ENCODE measurements at places on chromosomes 7 and 10. TPM values are rescaled to one million over a fixed set of nuclear protein-coding genes. Genes with fewer than 3 reads are reported as not detected.

GRCh38 chr10:87054373-87055295 is 34.5 kb downstream of the FAM25A start:
- DNase-seq, result no peak

DNA sequence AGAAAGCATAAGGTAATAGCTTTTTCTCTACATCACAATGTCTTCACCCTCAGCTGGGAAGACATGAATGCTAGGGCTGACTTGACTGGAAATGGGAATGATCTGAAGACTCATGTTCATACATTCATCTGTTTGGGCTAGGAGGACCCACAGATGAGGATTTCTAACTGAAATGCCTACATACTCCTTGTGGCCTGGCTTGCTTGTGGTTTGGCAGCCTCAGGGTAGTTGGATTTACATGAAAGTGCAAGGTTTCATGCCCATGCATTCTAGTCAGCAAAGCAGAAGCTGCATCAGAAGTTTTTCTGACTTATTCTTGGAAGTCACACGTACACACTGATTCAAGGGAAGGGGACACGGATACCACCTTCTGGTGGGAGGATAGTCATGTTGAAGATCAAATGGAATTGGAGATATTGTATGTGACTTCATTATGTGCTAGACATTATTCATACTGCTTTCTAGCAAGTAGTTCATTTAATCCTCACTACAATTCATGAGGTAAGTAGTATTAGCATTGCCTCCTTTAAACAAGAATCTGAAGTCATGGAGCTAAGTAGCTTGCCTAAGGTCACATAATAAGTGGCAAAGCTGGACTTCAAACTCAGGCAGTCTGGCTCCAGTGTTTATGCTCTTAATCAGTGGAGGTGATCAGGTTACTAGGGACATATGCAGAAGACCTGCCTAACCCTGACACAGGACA is 957.0 kb downstream of the LRMDA start:
- no peak for DNase-seq

- no peak for DNase-seq
These were observed 214.8 kb upstream of the PLXNA4 start for GRCh38 chr7:132791036-132791435.

DNA sequence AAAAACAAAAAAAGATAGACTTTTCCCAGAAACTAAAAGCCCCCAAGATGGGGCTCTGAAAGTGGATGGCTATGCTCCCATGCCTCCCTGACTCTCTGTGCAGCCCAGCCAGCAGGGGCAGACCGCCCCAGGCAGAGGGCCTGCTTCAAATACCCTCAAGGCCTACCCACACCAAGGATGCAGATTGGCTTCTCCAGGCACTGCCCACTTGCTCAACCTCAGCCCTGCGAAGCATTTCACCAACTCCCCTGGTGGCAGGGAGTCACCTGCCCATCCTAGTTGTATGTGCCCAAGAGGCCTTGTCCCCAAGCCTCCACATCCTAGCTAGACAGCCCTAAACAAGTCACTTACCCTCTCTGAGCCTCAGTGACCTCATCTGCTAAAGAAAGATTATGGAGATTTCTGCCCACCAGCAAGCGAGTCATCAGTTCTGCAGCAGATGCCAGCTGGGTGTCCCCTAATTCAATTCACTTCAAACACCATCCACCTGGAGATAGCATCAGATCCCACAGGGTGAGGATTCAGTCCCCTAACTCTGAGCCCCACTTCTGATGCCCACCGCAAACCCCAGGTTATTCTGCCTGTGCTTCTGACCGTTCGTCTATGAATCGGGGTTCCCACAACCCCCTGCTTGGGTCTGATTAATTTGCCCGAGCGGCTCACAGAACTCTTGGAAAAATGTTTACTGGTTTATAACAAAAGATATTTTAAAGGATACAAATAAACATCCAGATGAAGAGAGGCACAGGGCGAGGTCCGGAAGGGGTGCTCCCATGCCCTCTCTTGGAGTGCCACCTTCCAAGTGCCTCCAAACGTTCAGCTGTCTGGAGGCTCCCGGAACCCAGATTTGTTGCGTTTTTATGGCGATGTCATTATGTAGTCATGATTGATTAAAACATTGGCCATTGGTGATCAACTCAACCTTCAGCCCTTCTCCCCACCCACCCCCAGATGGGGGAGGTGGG is 18.6 kb upstream of the ZMIZ1 start:
- DNase-seq, result no peak

DNA sequence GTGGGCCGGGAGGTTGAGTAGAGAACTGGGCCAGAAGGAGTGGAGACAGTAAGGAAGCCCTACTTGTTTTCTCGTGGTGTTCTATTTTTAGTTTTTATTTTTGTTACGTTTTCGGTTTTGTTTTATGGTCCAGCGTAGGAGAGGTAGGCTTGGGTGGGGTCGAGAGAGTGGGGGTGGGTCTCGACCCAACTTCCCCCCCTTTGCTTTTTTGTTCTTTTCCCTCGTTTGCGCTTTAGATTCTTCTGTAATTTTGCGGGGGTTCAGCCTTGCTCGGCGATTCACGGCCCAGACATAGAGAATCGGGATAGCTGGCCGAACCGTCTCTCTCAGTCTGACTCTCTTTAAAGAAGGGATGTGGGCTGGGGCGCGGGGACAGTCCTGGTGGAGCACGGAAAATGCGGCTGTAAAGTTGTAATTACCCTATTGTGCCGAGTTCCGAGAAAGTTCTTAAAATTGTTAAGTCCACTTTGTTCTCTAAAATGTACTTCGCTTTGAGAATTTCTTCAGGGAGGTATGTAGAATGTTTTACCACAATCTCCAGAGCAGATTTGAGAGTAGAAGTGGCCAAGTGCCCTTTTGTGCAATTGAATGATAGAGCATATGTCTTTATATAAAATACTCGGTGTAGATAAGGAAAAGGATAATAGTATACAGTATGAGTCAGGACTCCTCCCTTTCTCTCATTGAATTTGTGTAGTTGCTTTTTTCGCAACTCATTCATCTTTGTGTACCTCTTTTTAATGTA is 816 bp downstream of the DMTF1 start:
- DNase-seq, result no peak

DNA sequence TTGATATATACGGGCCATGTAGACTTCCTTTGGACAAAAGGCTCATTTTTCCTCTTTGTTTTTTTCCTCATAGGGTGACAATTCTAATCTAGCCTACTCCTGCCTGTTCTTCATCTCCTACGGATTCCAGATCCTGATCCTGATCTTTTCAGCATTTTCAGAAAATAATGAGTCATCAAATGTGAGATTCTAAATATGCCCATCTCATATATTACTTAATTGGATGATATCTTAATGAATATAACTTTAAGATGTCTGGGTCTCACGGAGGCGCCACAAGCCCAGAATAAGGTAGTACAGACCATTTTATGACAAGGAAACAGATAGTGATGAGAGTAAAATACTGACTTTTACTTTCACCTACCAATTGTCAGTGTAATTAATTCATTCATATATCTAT is 11.4 kb downstream of the ABCC2 start:
- no peak for DNase-seq

GRCh38 chr7:91636129-91636724 is 244.3 kb downstream of the MTERF1 start:
- no peak for DNase-seq

DNA sequence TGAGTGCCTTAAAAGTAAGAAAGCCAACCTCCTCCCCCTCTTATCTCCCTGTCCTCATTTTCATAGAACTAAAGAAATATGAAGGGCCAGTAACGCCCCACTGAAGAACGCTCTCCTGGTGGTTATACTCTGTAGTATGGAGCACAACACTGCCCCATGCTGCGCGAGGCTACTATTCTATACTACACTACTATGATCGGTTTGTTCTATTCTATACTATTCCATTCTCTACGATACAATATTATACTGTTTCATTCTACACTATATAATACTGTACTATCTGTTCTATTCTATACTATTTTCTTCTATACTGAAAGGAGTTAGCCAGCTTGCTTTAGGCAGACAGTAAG is 34.8 kb downstream of the DIP2C start:
- DNase-seq, result no peak

DNA sequence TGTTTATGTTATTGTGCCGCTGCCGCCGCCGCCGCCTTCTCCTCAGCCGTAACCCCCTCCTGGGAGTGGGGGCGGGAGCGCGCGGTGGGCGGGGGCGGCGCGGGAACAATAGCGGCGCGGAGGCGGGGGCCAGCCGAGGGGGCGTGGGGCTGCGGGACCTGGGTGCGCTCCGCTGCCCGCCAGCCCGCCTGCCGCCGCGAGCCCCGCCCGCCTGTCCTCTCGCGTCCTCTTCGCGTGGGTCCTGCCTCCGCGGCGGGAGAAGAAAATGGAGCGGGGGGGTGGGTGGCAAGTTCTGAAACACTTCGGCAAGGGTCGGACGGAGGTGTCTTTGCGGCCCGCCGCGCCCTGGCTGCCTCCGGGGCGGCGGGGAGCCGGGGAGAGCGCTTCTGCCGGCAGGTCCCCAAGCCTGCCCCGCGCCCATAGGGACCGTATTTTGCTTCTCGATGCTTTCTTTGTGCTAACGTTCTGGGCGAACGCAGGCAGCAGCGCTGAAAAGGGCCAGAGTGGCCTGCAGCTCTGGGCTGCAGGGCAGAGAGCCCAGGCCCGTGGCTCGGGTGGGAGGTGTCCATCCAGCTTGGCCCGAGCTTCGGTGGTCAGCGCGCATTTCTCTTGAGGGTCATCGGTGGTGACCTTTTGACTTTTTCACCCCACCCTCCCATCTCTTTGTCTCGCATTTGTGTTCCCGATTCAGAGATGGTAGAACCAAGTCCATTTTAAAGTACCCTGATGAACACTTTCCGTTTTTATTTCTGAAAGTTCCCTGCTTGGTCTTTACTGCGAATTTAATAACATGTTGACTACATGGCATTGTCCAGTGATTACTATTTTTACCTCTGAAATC is 613 bp downstream of the MAPK8 start:
- DNase-seq, result no peak

GRCh38 chr10:71889388-71889987 is 38.4 kb upstream of the PSAP start:
- DNase-seq, result no peak

GRCh38 chr7:100895956-100896731 is 456 bp upstream of the ACHE start:
- DNase-seq, result no peak

The SEMA3D gene
- 0.32 TPM for polyA plus RNA-seq

The ANK3 gene
- 12.1 TPM for polyA plus RNA-seq

DNA sequence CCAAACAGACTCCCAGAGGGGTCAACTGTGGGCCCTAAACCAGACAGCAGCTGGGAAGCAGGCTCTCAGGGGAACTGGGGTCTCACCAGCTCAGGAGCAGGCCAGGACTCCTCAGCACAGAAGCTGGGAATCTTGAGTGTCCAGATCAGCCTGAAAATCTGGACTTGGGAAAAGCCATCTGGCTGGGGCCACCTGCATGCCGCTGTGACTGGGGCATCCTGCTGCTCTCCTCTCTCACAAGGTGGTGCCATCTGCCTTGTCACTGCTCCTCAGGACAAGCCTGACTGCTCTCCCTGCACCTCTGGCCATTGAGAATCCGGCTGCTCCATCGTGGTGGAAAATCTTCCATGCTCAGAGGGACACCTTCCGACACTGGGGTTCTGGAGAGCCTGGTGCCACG is 141.4 kb downstream of the PLPP4 start:
- no peak for DNase-seq

The KNDC1 gene
- polyA plus RNA-seq, result 0.02 TPM

- DNase-seq, result no peak
These were observed 94.9 kb downstream of the MYL10 start for GRCh38 chr7:101534015-101534803.

GRCh38 chr10:18658271-18659124 is 733 bp upstream of the ARL5B start:
- DNase-seq, result no peak

GRCh38 chr10:78173360-78174015 is 139.8 kb downstream of the RPS24 start:
- DNase-seq, result no peak

DNA sequence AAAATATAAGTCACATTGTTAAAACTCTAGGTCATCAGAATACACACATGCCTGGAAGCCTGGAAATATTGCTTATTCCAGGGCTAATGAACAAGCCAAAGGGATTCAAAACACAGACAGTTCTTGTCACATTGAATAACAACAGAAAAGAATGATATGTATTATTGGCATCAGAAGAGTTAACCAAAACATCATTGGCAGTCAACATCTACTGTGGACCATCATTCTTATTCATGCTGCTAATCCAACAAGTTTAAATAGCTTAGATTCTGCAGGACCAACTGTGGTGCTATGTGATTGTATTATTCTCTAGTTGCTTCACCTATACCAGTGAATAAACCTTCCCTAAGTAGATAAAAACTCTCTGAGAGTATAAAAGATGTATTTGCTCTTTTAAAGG is 198.3 kb downstream of the NEBL start:
- DNase-seq, result no peak

DNA sequence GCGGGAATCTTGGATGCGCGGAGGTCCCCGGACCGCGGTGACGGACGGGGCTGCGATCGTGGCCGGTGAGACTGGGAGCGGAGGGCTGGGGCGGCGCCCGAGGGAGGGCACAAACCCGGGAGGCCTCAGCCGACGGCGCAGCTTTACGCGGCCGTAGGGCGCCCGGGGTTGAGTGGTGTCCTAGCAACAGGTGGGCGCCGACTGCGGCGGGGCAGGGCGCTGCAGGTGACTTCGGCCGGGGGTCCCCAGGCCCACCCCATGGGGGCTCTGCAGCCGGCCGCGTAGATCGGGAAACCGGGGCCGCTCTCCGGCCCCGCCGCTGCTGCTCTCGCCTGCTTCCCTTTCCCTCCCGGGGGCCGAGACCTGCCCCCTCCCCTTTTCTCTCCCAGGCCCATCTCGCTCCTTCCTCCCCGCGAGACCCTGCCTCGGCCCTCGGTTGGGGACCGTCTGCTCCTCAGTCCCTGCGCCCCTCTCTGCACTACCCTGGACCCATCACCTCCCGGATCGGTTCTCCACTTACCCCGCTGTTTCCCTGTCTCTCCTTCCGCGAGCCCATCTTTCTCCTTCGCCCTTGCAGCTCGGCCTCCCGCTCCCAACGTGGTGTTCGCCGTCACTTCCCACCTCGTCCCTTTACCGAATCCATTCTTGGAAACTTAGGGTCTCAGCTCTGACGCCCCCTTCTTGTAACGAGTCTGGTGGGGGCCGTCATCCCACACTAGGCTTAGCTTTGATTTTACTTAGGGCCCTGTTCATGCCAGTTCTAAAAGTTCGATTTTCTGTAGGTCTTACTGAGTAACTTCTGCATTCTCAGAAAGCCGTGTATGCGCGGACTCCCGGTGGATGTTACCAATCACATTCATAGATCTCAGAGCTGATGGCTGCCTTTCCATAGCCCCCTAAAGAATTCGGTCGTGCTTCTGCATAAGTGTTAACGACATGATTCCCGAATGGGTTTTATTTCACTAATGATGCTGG is 18.5 kb upstream of the ACBD5 start:
- DNase-seq, result no peak

GRCh38 chr10:127024685-127025435 is 119.6 kb downstream of the DOCK1 start:
- DNase-seq, result no peak

Measured in thymus (tissue), 14 donors.